ENCODE measurements at places on chromosomes 16 and 17. TPM values are rescaled to one million over a fixed set of nuclear protein-coding genes. Genes with fewer than 3 reads are reported as not detected.

DNA sequence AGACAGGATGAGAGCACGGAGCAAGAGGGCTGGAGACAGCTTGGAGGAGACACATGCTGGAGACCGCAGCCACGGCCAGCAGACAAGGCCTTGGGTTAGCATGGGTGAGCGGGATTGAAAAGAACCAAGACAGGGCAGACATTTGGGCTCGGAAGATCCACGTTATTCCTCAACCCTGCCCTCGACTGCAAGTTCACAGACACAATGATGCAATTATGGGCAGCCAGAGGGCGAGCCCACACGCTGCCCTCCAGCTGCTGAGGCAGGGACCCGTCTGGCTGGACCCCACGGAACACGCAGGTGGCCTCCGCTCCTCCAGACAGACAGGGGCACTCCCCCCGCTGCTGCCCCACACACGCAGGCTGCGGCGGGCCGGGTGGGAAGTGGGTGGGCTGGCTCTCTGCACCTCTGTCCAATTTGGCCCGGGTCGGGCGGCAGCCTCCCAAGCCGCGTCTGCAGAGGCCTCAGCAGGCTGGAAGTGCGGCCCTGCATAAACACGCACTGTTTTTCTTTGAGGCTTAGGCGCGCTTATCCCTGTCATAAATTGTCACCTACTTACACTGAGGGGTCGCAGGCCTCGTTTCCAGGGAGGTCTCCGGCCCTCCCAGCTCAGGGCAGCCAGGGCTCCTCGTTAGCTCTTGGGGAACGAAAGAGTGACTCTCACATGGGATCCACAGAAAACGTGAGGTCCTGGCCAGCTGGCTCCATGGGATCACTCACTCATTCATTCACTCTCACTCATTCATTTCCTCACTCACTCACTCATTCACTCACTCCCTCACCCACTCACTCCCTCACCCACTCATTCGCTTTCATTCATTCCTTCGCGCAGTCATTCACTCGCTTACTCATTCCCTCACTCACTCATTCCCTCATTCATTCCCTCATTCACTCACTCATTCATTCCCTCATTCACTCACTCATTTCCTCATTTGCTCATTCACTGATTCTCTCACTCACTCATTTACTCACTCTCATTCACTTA, 303.9 kb downstream of the C16orf95 start:
- DNase-seq = no peak

GRCh38 chr17:49217651-49218413, 7.3 kb downstream of the ABI3 start:
- no peak for DNase-seq

DNA sequence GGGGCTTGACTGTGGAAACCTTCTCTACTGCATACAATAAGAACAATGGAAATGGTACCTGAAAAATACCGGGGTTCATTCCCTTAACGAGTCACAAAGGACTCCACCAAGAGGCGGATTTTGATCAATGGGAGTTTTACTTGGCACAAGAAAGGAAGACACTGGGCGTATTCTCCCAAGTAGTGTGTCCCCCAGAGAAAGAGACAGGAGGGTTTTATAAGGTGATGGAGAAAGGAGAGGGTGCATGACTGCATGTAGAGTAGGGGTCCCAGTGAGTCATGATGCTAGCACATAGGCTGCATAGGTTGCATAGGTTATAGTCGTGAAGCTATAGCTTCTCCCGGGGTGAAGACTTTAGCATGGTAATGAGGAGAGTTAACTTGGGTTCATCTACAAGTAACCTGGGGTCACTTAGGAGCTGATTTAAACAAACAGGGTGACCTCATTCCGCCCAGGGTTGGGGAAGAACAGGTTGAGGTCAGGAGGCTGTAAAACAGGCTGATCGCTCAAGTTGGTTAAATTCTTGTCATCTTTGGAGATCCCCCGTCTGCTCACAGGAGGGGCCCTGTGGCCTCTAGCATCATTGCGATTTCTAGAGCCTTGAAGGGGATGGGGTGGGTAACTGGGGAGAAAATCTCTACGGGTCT, 1.5 kb downstream of the MPV17L start:
- DNase-seq = no peak

- no peak for DNase-seq
Measured at GRCh38 chr17:18117982-18118975, 9.7 kb downstream of the MYO15A start.

The ST6GALNAC1 gene
- polyA plus RNA-seq = 0.70 TPM

The MT4 gene
- polyA plus RNA-seq = not detected

The ATP6V0C gene
- polyA plus RNA-seq = 112 TPM

The GDPD1 gene
- polyA plus RNA-seq = 2.0 TPM

The SKAP1 gene
- polyA plus RNA-seq = 0.30 TPM

The KRTAP1-5 gene
- polyA plus RNA-seq = not detected

The CLDN7 gene
- 0.99 TPM for polyA plus RNA-seq

Data from forelimb muscle (tissue), 1 donor.